ENCODE measurements at places on chromosomes 13 and 19. TPM values are rescaled to one million over a fixed set of nuclear protein-coding genes. Genes with fewer than 3 reads are reported as not detected.

Gene PRRG2
- total RNA-seq = 1.3 TPM

Gene CADM4
- total RNA-seq = 8.9 TPM

Gene PTH2
- not detected for total RNA-seq

Gene C19orf73
- total RNA-seq = 1.9 TPM

Gene SLC25A23
- 18.9 TPM for total RNA-seq

Gene KLF1
- total RNA-seq = 0.08 TPM

Gene ALOX5AP
- total RNA-seq = 9.7 TPM

Gene PSG3
- 0.09 TPM for total RNA-seq

Gene LILRB1
- total RNA-seq = not detected

Gene VRK3
- 40.2 TPM for total RNA-seq

Gene ZNF69
- not detected for total RNA-seq

Gene LRP3
- total RNA-seq = 51.9 TPM

Gene PEAK3
- 0.18 TPM for total RNA-seq

Gene NLRP5
- 0.03 TPM for total RNA-seq

Gene SOHLH2
- total RNA-seq = not detected

Gene PROZ
- total RNA-seq = not detected

Gene ZNF571
- 1.6 TPM for total RNA-seq

Gene VAV1
- 6.8 TPM for total RNA-seq

Gene WDR88
- not detected for total RNA-seq

Gene LGALS14
- total RNA-seq = not detected

Gene CLC
- total RNA-seq = not detected

Gene F10
- 0.31 TPM for total RNA-seq
